ENCODE measurements at places on chromosomes 2 and 18.

DNA sequence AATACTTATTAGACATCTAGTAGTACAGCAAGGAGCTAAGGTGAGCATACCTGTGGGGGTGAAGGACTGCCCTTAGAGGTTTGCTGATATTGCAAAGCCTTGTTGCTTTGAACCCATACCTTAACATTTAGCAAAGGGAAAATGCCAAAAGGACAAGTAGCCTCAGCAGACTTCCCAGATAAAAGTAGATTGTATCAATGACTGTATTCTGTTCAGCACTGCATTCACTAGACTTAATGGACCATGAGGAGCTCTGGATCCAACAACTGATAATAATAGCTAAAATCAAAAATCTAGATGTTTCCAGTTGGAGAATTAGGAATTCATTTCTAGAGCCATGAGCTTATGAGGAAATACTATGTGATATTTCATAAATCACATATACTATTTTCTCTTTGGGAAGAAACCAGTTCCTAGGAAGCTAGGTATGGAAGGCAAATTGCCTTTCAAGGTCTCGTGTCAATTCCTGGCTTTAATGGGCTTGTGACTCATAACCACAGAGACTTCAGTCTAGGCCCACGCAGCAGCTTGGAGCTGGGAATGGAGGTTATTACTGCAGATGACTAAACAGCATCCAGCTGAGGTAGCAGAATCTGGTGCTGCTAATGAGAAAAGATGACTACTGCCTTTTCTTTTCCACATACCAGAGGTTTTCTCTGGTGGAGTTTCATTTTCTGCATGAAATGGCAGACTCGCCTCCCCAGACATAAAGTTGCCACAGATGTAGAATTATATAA, 191.2 kb upstream of the NABP1 start:
- peak; percentile 38 for DNase-seq

DNA sequence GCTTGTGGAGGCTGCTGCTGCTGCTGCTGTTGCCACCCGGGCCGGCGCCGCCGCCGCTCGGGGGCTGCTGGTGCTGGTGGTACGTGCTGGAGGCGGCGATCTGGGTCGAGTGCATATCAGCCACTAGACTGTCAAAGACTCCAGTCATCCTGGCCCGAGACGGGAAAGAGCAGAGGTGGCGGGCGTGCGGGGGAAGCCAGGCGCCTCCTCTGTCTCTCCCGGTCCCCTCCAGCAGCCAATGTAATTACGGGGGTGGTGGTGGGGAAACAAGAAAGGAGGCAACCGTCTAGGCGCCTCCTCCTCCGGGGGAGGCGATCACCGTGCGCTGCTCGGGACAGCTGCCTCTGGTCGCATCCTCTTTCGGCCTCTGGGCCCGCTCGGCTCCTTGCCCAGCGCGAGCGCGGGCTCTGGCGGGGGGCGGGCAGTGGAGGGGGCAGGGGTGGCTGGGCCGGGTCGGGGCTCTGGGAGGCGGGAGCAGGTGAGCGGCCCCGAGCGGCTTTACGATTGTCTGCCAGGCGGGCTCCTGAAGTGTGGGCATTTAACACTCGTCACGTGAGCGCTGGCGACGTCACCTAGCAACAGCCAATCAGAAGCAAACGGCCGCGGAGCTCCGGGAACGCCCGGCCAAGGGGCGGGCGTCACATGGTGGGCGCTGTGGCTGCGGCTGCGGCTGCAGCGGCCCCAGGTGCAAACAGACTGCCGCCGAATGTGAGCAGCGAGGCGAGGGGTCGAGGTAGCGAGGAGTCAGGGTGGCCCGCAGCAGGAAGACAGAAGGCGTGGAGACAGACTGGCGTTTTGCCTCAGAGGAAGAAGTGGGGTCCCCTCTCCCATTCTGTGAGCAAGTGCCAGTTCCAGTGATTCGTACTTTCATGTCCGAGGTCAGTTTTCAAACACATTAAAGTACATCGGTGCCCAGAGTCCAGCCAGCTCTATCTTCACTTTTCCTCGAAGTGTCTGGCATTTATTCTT, at the start of gene DLX2:
Gene DLX2, minus strand, starts transcription at position 510 of the 969 bp plus-strand sequence. Its CDS starts 362 bp downstream, at position 148.
- peak; percentile 82 for DNase-seq

DNA sequence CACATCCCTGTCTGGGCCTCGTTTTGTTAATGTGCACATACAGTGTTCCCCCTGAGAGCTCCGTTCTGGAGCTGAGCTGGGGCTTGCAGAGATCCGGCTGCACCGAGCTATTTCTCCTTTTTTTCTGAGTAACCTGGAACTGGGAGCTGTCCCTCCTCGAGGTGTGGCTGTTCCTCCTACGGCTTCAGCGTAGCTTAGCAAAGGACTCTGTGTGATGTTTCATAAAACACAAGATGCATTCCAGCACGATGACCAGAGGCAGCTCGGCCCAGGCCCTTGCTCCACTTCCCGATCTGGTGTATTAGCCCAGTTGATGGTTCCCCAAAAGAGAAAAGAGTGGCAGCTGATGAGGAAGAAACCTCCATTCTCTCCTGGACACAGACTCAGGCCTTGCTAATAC, 103.0 kb downstream of the FAM210A start:
- no peak for DNase-seq

DNA sequence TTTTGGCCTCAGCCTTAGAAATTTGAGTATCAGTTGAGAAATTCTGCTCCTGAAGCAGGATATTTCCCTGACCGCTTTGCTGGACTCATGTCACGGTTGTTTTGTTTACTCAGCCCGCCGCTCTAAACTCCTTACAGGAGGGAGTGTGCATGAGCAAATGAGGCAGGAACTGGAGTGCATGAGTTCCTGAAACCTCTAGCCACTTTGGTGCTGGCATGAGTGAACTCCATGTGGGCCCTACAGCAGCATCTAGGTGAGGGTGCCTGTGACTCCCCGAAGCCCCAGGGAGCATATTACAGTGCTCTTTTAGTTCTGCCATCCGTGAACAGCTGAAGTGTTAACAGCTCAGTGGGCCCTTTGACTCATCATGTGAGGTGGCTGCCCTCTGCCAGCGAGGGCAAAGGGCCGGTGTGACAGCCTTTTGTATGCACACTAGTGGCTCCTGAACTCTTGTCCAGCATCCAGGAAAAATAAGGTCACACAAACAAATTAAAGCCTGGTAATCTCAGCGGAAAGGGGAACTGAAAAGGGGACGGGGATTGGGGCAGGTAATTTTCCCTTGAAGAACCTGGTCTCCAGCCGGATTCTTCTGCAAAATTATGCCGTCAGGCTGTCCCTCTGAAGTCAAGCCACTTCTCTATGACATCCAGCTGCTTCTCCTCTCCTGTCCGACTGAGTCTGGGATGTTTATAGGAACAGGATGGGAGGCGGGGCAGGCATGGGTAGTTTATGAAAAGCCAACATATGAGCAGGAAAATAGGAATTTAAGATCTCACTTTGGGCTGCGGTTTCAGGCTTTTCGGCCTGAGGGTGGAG, 1668.7 kb downstream of the SUCLG1 start:
- DNase-seq, result no peak

- no peak for DNase-seq
Observed at GRCh38 chr2:185502351-185502750, 236.3 kb upstream of the FSIP2 start.
